NCI-H1436 treated with DMSO at 0.1 percent for 48 hours (cell line): ENCODE measurements at places on chromosomes 6 and 20.

DNA sequence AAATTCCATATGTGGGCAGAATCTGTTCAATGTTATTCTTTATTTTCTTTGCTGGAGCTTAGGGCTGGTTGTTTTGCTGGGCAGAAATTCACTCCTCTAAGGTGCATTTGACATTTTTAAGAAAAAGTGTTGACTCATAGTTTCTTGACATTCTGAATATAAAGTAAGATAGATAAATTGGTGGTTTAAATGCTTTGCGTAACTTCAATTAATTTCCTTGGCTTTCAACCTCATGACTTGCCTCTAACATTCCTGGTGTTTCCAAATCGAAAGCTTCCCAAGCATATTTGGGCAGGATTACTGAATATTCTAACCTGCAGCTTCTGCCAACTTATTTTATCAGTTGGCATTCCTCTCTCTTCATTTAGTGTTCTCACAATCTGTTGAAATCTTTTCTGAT, 718.7 kb upstream of the ADGRB3 start:
- DNase-seq: no peak

GRCh38 chr20:39698752-39699151, 736.6 kb downstream of the DHX35 start:
- DNase-seq: no peak

GRCh38 chr6:127219869-127220268, 46.8 kb upstream of the RNF146 start:
- DNase-seq: no peak

DNA sequence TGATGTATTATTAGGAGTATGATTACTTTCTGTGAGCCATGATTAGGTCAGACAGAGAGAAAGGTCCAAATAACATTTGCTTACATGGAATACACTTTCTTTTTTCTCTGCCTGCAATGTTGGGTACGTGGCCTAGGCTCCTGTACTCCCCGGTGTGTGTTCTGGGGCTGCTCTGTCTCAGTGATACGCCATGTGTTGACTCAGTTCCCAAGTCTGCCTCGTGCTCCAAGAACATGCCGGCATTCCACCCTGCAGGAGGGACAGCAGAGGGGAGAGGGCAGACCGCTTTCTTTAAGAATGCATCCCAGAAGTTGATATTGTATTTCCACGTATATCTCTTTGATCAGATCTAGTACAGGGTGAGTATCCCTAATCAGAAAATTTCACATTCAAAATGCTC, 33.3 kb upstream of the THBS2 start:
- DNase-seq: no peak

DNA sequence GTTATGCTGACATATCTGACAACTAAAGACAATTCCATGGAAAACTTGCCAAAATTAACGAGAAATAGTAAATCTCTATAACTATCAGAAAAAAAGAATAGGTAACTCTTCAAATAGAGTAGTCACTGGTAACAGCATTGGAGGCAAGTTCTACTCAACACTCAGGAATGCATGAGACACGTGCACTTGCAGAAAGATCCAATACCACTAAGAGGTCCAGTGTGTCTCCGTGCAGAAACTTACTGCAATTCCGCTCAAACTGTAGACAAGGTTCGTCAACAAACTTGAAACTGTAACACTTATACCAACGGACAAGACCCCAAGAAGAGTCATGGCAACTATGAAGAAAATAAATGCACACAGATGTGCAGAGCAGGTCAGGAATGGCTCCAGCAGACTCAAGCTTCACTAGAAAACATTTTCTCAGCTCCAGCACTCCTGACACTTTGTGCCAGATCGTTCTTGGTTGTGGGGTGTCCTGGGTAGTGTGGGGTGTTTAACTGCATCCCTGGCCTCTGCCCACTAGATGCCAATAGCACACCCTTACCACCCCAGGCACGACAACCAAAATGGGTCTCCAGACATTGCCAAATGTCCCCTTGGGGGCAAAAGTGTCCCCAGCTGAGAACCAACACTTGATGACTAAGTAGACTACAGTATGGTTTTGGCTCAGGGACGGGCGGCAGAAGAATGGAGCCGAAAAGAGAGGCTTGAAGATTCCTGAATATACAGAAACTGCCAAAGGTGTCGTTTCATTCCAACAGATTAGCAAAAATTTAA, 134.8 kb downstream of the DTNBP1 start:
- DNase-seq: no peak

DNA sequence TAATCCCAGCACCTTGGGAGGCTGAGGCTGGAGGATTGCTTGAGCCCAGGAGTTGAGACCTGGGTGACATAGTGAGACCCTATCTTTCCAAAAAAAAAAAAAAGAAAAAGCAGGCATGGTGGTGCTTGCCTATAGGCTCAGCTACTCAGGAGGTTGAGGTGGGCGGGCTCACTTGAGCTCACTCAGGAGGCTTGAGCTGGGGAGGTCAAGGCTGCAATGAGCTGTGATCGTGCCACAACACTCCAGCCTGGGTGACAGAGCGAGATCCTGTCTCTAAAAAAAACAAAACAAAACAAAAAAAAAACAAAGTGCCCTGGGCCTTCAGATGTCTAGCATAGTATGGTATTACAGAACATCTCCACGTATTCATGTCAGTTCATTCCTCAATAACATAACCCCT, 42.9 kb downstream of the ZFAND3 start:
- no peak for DNase-seq

DNA sequence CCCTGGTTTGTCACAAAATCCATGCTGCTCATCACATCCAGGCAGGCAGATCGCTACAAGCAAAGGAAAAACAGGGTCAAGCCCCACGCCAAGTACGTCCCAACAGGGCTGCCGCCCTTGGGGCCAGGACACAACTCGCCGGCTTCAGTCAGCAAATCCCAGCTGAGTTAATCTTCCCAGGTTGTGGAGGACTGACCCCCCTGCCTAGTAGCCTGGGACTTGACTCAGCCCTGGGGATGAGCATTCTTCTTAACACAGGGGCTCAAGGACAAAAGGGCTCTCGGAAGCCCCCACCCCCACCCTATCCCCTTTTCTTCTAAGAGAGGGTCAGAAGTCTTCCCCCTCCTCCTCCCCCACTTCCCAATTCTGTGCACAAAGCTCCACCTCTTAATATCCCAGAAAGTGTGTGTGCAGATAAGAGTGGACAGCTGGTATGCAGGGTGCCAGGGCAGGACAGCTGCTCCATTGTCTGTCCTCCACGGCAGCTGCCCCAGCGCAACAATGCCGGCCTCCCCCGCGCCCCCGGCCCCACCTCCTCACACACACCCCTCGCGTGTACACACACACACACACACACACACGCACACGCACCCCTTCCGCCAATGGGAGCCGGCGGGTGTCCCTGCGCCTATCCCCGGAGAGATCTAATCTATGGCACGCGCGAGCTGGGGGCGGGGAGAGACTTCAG, 4.5 kb downstream of the DLL1 start:
- DNase-seq: no peak

- DNase-seq: no peak
Measured at GRCh38 chr6:79657238-79657637, 26.1 kb downstream of the SH3BGRL2 start.

- no peak for DNase-seq
Measured at GRCh38 chr6:137001299-137001976, 43.3 kb downstream of the IL20RA start.

- DNase-seq: no peak
Measured at GRCh38 chr6:11672256-11672655, 106.3 kb downstream of the ADTRP start.

GRCh38 chr6:141437011-141437410, 695.7 kb upstream of the GJE1 start:
- no peak for DNase-seq

- no peak for DNase-seq
Measured at GRCh38 chr6:160837146-160837545, 135.1 kb downstream of the PLG start.

GRCh38 chr6:2598867-2599266, 151.9 kb downstream of the MYLK4 start:
- DNase-seq: no peak

DNA sequence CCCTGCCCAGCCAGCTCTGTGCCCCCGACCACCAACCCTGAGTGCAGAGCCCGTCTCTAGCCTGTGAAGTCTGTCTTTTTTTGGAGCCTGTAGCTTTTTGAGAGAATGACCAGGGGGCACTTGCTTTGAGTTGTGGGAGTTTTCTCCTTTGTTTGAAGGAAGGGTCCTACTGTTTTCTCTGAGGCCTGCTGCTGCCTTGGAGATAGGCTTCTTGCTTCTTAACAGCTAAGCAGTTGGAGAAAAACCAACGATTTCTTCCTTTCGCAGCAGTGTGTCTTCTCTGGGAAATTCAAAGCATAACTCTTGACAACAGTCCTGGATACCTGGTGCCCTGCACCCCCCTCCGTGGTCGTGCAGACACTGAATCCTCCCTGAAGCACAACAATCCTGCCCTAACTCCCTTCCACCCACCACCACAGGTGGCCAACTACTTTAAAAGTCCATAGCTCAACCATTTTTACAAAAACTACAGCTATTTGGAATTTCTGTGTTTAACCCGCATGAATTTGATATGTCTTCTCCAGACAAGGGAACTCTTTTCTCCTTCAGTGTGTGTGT, 61.0 kb downstream of the FAM50B start:
- DNase-seq: no peak
